Fibroblast of skin of right biceps (primary cell): ENCODE measurements at places on chromosomes 12 and 14.

DNA sequence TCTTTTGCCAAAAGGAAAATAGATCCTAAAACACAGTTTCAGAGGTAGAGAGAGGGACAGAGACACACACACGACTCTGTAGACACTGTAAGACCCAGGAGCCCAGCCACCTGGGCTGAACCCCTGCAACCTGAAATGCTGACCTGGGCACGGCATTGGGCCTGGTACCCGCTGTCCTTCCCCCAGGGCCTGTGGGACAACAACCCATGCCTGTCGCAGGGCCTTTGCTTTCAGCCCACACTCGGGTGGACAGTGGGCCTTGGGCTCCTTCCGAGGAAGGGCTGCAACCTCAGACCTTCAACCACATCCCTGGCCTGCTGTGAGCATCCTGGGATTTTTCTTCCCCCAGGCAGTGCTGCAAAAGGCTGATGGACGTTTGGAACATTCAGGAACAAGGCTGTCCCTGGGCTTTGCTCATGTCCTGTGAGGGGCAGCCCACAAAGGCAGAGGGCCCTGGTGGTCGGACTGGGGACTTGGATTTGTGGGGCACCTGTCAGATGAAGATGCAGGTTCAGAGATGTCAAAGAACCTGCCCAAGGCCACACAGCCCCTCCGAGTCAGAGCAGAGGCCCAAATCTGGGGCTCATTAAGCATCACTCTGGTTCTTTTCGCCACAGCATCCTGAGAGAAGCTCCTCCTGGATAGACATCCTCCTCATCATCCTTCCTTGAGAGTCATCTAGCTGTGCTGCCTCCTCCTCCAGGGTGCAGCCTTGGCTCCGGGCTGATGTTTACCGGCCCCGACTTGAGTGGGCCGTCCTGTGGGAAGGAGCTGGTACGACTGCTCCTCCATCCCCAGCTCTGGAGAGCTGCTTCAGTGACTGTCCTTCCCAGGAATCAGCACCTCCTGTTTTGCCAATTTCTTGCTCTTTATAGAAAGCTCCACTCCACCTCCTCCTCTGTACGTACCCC, 32.7 kb downstream of the CCDC92 start:
- DNase-seq, result no peak

DNA sequence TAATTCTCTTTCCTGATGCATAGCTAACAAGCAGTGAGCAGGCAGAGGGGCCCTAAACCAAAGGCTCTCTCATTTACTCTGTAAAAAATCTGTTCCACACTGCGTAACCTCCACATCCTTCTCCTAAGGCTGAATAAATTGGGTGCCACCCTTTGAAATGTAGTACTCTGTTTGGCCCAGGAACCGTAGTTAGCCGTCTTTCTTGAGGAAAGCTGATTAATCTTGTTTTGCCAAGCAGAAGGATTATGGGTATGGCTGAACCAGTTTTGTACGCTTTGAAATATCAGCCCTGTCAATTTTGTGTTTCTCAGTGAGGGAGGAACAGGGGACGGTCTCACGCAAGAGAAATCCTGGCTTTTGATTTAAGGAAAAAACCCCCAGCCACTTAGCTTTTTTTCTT, 19.7 kb downstream of the EML1 start:
- DNase-seq, result no peak

- no peak for DNase-seq
Observed at GRCh38 chr14:65847075-65847847, 434.7 kb downstream of the FUT8 start.

DNA sequence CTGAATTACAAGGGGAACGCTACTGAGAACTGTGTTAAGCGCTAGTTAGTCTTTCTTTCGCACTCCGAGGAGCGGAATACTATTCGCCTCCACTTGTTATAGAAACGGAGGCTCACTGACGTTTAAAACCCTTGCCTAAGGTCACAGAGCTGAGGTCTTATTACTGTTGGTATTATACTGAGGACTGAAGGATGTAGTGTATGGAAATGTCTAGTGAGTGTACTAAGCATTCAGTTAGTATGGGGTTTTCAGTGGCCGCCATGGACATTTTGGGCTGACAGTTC, 826 bp downstream of the ACADS start:
- DNase-seq, result no peak

- no peak for DNase-seq
Observed at GRCh38 chr14:105250008-105250366, 1.7 kb downstream of the BTBD6 start.

DNA sequence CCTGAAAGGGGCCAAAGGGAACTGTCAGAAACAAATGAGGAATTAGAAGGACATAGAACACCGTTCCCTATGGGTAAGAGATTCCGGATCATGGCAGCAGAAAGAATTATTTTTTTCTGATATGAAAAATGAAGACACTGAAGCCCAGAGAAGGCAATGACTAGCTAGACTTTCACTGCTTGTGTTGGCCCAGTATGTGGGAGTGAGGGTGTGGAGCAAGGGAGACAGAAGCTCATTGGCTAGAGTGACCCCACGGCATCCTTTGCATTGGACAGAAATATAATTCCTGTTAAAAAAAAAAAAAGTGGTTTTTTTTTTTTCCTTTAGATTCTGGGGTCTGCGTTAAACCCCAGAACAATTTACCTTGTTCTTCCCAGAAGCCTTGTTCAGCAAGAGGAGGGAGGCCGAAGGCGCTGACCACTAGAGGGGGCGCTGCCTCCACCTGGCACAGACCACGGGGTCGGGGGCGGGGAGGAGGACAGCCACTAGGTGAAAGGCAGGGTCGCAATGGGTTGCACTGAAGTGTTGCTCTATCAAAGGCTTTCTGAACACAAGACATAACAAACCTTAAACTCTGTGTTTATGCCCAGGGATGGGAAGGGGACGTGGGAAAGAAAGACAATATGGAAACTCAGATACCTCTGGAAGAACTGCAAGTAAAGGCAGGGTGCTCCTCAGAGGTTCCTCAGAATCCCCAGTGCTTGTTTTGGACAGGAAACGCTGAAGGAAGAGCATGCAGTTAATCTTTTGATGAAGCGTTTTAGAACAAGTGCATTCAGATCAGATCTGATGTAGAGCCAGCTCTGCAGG, 156.8 kb downstream of the KCNA5 start:
- peak; percentile 50 for DNase-seq

DNA sequence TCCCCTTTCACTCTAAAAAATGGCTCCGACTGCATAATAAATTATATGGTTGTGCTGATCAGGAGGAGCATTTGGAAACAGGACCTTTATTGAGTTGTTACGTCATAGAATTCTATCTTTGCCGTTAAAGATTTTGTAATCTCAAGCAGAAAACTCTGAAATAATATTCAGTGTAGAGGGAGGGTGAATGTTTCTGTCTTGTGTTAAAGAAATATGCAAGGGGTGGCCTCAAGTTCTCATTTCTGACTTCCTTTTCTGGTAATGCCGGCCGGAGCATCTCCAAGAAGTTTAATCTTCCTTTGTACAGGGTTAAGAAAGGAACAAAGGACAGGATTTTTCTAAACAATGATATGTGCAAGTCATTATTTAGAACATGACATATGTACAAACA, 165.1 kb downstream of the SLC38A4 start:
- no peak for DNase-seq

DNA sequence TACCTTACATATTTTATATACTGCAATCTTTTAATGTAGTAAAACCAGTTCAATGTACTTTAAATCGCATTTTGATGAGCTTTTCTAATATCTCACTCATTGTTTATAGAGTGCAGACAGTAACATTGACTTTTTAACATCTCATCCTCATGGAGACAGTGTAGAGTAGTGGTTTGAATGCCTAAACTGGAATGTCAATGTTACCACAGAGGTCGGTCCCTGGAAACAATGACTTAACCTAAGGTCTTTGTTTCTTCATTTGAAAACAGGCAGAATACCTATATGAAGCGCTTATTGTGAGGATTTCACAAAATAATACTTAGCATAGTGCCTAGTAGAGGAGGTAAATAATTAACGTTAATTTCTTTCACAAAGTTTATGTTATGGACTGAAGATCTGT, 5.0 kb downstream of the CDK17 start:
- DNase-seq, result no peak

DNA sequence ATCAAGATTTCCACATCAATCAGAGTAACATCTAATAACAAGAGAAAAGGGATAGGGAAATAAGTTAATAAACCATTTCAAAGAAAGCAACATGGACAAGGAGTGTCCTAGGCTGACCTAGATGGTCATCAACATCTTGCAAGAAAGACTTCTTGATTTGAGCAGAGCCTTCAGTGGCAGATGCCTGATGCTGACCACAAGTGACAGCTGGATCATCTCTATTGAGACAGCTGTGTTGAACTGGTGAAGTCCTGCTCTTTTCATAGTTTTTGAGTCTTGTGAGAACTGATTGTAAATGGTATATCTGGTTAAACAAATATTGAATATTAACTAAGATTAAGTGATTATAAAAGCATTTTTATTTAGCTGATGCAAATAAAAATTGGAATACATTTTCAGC, 1083.6 kb upstream of the LRFN5 start:
- no peak for DNase-seq

DNA sequence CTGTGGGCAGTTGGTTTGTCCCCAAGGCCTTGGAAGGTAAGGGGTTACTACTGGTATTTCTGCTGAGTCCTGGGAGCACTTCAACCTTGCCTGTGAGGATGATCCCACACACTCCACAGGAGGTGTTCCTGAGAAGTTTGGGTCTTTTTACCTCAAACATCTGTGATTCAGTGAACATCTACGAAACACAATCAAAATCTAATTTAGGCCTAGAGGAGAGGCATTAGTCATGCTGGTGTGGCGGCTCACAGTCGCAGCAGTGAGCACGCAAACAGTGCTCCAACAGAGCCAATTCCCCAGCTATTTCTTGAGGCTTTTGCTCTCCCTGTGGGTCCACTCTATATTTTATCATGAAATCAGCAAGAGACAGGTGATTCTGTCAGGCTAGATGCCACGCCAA, 107.6 kb downstream of the APAF1 start:
- peak; percentile 81 for DNase-seq

GRCh38 chr12:28938581-28939235, 210.4 kb upstream of the FAR2 start:
- no peak for DNase-seq

DNA sequence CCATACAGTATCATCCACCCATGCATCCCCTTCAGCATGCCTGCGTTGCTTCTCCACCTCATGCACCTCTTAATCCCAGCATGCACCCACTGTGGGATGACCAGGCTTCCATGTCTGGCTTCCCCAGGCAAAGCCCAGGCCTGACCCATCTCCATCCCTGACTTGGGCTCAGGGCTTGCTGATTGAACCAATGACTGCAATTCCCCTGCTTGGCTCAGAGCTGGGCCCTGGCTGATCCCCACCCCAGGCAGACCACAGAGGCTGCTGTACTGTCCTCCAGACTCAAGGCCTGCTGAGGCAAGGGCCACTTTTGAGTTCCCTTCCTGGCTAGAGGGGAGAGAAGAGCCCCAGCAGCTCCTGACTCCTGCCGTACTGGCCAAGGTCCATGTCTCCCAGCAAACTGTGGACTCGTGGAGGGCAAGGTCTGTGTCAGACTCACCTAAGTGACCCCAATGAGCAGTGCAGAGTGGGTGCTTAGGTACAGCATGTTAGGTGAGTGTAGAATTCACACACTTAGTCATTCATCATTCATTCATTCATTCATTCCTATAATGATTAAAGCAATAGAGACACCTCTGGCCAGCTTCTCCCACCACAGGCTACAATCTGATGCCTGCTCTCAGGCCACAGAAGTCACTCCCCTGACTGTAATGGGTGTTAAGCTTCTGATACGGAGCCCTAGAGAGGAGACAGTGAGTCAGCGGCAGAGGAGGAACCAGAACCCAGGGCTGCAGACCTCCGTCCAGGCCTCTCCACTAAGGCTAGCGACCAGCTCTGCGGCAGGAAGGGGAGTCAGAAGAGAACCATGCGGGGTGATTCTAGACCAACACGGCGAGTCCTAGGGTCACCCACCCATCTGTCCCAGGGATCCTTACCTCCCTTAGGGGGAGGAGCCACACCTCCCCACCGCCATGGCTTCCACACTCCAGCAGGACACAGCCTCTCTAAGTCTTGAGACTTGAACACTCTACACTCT, 2.9 kb downstream of the BEGAIN start:
- no peak for DNase-seq

- DNase-seq, result no peak
Observed at GRCh38 chr14:57822081-57822480, 43.8 kb downstream of the SLC35F4 start.

DNA sequence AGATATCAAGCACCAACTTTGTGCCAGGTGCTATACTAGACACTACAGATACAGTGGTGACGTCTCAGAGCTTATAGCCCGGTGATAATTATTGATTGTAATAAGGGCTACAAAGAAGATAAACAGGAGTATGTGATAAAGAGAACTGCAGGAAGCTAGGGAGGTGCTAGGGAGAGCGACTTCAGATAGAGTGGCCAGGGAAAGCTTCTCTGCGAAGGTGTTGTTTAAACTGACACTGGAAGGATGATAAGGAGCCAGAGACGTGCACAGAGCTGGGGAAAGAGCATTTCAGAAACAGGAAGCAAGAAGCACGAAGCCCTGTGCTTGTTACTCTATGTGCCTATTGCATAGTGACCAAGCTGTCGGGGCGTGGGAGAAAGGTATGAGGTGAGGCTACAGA, 48.1 kb upstream of the OTX2 start:
- no peak for DNase-seq

- no peak for DNase-seq
Observed at GRCh38 chr14:99185436-99186068, 86.4 kb downstream of the BCL11B start.

- DNase-seq, result no peak
Observed at GRCh38 chr12:114678028-114678427, 5.9 kb downstream of the TBX3 start.

DNA sequence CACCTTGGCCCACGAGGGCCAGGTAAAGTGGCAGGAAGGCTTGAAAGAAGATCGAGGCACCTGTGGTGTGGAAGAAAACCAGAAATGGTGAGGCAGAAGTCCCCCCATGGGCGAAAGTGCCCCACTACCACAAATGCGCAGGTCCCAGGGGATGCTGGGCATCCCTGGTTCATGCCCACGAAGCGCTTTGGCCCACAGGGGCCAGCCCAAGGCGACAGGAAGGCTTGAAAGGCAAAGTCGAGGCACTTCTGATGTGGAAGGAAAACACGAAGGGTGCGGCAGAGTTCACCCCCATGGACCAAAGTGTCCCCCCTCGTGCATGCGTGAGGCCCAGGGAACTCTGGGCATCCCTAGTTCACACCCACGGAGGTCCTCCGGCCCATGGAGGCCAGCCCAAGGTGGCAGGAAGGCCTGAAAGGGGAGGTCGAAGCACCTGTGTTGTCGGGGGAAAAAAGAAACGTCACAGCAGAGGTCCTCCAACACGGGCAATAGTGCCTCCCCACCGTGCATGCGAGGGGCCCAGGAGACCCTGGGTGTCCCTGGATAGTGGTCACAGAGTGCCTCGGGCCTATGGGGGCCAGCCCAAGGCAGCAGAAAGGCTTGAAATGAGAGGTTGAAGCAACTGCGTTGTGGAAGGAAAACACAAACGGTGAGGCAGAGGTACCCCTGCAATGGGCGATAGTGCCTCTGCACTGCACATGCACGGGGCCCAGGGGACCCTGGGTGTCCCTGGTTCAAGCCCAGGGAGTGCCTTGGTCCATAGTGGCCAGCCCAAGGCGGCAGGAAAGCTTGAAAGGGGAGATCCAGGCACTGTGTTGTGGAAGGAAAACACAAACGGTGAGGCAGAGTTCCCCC, 373.9 kb downstream of the ALG10 start:
- no peak for DNase-seq
